Suppressor macrophage treated with lipopolysaccharide for 4 hours (primary cell): ENCODE measurements at places on chromosomes 2 and 18.

DNA sequence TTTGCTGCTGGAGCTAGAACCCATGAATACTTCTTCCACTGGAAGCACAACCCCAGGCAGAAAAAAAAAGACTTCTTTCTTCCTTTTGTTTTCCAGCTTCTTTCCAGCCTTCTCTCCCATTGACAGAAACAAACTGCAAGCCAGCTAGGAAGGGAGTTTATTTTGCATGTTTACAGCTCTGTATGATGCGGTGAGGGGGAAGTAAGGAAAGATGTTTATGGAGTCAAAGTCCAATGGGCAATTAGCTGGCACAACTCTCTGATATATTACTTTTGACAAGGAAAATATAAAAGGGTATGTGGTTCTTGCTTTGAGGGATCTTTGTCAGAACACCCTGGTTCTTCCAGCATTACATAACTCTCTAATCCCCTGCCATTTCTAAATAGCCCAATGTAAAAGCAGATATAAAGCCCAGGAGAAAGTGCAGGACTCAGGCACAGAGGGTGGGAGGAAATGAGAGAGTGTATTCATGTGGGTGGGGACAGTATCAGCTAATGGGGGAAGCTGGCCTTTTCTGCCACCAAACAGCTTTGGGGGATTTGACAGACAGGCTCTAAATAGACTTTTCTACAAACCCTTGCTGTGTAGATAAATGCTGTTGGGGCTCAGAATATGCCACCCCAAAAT lies 9.3 kb upstream of the NMS start:
- DNase-seq: peak; percentile 24

- DNase-seq: no peak
Measured at GRCh38 chr2:66579186-66580126, 144.5 kb downstream of the MEIS1 start.

GRCh38 chr2:120358734-120359465 lies 13.0 kb downstream of the INHBB start:
- DNase-seq: no peak

- DNase-seq: no peak
Measured at GRCh38 chr18:30405038-30405437, 637.5 kb downstream of the DSC3 start.

GRCh38 chr2:200155652-200156051 lies 150.8 kb upstream of the SPATS2L start:
- DNase-seq: peak; percentile 7

DNA sequence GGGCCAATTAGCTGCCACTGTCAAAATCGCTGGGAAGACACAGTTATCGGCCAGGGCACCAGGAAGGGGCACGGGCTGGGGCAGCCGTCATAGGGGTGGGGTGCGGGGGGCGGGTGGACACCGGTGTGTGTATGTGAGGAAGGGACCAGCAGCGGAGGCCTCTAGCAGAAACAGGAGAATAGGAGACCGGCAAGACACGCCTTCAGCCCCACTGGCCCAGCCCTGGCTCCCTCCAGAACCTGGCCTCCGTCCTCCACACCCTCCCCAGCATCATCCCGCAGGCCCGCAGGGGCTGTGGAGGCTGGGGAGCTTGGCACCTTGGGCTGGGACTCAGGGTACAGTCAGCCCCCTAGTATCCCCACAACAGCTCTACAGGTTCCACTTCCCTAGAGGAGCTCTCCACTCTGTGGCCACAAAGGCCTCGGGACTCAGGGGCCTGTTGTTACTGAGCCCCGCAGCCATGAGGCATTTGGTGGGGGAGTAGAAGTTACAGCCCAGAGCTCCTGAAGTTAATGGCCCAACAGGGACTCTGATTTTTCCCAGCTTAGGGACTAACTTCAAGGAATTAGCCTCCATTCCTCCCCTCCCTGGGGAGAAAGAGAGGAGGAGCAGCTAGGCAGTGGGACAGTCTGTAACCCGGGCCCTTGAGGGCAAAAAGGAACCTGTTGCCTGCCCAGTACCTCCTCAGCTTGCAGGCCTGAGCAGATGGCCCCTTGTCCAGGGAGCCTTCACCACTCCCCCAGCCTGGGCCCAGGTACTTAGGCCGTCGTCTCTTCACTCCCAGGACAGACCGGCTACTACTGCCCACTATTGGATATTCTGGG lies 19.9 kb downstream of the SH2D6 start:
- no peak for DNase-seq

DNA sequence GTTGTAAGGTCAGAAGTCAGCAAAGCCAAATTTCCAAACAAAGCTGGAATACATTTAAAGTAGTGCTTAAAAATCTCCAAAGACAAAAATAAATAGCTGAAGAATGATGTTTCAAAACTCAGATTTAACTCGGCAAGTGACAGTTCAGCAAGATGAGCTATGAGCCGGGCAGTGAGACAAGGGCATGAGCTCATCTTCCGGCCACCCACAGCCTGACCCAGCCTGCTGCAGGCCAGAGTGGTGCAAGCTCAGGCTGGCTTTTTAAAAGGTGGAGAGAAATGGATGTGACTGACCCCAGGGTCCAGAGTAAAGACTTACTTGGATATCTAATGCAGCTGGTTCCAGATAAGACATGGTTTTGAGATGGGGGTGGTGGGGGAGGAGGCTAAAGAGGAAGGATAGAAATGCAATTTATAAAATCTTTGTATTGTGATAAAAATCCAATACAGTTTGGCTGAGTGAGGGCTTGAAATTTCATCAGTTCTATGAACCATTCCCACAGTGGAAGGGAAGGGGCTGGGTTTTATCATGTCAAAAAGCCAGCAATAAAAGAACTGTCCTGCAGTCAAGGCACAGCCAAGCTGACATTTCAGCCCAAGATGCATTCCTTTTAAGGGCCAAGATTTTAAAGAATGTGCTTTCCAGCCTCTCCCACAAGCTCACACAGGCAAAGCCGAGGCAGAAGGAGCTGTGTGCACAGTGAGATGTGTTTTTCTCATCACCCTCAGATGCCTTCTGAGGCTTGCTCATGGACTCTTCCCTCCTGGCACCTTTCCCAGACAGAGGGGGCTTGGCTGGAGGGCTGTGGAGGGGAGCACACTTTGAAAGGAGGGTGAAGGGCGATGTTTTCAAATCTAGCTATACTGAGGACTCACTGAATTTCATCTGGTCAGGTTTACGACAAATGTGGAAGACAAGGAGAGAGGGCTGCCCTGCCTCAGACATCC lies 97.9 kb upstream of the KLHL29 start:
- DNase-seq: no peak

GRCh38 chr2:37500031-37500430 lies 155.6 kb downstream of the QPCT start:
- peak; percentile 51 for DNase-seq

- no peak for DNase-seq
Measured at GRCh38 chr2:160426604-160427003, 67.0 kb downstream of the RBMS1 start.

- DNase-seq: no peak
Measured at GRCh38 chr2:197600306-197600705, 75.1 kb downstream of the RFTN2 start.

DNA sequence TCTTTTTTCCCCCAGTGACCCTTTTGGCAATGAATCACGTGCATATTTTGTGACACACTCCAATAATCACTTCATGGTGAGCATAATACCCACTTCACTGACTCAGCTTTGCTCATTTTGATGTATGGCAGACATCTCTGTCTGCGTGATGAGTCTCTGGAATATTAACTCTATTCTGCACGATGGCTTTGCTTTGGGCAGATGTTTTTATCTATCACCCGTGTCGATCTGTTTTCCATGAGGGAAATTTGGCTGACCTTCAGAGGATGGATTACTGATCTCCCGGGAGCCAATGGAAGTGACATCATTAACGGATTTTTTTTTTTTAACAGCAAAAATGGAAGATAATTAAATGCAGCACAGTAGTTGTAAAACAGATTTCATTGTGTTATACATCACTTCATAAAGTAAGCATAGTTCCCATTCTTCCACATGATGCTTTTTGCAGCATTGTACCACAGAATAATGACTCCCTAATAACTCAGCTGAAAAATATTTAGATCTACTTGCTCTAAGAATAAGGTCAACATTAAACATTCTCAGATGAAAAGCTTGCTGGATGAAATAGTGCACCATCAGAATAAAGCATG lies 29.8 kb downstream of the CDC42EP3 start:
- no peak for DNase-seq

DNA sequence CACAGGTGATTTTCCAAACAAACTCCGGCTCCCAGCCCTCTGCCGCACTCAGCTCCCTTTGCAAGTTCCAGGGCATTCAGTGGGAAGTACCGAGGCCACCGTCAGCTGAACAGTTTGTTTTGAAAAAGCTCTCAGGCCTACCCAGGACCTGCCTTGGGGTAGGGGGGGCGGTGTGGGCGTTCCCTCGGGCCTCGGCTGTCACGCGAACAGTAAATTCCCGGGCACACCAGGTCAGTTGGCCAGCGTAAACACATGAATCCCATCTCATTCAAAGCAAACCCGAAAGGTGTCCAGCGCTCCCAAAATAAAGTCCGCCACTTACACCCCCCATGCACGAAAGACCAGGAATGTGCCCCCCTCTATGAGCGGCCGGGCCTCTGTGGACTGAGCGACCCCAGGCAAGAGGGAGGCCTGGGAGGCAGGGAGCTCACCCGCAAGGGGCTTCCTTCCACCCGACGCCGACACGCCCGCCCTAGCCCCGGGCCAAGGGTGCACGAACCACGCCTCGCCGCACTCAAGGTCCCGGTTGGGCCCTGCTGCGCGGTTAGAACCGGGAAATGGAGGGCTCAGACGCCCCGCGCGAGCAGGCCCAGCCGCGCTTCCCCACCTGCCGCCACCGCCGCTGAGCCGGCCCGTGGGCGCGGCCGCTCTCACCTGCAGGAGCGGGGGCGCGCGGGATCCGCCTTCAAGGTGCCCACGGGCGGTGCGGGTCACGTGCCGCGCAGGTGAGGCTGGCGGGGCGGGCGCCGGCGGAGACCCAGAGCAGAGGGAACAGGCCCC lies at the start of gene WDSUB1:
WDSUB1 (minus strand) TSS at position 775 of the 780 bp plus-strand sequence. CDS start 3,634 bp downstream, outside the sequence.
- DNase-seq: peak; percentile 57

- no peak for DNase-seq
Measured at GRCh38 chr2:116716444-116716843, 1098.0 kb upstream of the DDX18 start.

DNA sequence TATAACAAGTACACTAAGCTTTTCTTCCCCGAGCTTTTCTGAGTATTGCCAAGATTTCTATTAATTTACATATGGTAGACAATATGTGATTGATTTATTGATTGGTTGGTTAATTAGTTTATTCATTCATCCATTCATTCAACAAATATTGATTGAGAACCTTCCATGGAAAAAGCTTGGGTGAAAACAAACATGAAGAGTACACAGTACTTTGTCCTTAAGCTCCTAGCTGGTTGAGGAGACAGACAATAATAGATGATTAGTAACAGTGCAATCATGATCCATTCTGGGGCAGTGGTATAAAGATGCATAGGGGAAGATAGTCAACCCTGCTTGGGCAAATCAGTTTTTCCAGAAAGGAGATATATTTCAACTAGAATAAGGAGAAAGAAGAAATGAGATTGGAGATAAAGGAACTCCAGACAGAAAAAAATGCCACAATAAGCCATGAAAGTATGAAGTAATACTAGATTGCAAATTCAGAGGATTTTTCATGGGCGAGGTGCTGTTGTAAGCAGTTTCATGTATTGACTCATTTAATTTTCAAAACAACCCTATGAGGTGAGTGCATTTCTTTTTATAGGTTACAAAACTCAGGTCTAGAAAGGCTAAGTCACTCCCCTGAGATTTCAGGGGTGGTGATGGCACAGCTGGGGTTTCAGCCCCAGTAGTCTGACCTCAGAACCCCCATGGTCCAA lies 129.5 kb downstream of the RND3 start:
- peak; percentile 1 for DNase-seq

- no peak for DNase-seq
Measured at GRCh38 chr2:201448701-201449100, 2.6 kb downstream of the TRAK2 start.

DNA sequence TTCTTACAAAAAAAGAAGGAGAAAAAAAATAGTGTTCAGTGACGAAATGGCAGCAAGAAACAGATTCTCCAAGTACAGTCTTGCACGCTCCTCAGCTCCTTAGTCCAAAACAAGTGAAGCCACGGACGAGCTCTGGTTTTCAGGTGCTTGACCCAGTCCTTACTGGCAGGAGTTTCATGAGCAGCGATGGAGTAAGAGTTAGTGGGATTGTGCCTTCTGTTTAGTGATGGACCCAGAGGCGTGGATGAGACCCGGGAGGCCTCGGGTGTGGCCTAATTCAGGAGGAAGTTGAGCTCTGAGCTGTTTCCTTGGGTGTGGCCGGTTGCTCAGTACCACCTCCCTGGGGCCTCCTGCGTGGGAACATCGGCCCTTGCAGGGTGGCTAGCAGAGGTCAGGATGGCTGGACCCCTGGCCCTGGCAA lies 52.0 kb downstream of the KIF5C start:
- peak; percentile 64 for DNase-seq

DNA sequence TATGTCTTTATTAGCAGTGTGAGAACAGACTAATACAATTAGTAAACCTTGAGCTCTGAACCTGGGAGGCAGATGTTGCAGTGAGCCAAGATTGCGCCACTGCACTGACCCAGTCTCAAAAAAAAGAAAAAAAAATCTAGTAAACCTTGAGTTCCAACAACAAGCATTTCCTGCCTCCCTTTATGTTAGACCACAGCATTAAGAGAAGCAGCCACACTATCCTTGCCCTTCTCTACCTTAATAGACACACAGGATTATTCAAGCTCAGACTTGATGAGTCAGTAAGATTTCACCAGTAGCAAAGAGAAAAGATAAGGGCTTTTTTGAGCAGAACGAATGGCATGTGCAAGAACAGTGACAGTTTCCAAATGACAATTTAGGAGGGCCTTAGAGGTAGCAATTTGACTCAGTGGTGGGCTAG lies 18.0 kb upstream of the GLS start:
- no peak for DNase-seq

DNA sequence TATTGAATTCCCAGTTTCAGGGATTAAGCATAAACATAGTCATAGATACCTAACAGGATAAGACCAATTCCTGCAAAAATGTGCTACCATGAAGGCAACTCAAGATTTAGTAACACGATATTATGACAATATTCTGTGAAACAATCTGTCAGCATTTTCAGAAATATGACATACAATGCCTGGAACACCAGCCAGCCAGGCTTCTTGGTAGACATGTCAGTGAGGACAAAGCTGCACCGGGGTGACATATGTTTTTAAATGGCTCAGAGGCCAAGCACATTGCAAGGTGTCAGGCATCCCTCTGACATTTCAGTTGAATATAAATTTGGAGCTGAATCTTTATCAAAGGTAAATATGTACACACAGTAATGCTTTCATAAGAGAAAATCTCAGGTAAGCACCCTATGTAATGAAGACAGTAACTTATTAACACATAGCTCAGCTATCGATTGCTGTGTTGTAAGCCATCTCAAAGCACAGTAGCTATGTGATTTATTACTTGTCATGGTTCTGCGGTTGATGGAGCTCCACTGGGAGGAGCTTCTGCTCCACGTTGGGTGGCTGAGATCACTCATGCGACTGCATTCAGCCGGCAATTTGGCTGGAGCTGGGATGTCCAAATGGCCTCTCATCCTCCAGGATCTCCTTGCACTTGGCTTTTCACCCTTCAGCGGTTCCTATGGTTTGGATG lies 31.9 kb upstream of the EML6 start:
- DNase-seq: no peak
